NCI-H1930 (cell line): ENCODE measurements at places on chromosomes 2 and 18.

GRCh38 chr2:221845021-221845365, 272.9 kb upstream of the EPHA4 start:
- no peak for DNase-seq

DNA sequence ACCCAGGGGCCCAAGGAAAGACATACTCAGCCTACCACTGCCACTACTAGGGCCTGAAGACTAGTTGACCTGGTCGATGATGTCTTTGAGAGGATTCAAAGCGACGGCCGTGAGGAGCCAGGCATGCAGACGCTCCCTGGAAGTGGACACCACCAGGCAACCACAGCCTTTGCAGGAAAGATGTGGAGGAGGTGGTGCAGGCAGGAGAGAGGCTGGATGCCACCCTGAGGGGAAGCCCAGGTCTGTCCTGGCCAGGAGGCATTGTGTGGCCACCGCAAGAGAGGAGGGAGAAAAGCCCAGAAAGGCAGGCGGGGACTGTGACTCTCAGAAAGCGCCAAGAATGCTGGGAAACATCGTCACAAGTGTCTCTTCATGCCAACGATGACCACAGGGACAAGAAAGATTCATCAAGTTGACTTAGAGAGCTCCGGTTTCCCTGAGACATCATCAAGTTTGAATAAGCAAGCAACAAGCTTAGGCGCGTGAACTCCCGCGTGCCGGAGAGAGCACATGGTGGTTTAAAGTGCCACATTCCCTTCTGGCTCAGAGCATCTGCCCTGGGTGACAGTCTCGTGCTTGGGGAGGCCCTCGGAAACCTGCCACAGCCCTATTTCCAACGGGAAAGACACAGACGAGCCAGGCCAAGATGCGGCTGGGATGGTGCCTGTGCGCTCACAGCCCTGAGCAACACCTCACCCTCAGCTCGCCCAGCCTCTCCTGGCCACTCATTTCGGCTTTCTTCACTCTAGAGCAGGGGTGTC, 464.5 kb upstream of the SALL3 start:
- no peak for DNase-seq

GRCh38 chr2:31404302-31404701, 10.2 kb downstream of the XDH start:
- no peak for DNase-seq

- DNase-seq, result no peak
Observed at GRCh38 chr2:219681694-219682300, 54.4 kb downstream of the SLC4A3 start.

GRCh38 chr2:215489288-215489848, 53.5 kb upstream of the FN1 start:
- no peak for DNase-seq

- DNase-seq, result no peak
Observed at GRCh38 chr2:81858998-81859397, 1554.4 kb upstream of the LRRTM1 start.

DNA sequence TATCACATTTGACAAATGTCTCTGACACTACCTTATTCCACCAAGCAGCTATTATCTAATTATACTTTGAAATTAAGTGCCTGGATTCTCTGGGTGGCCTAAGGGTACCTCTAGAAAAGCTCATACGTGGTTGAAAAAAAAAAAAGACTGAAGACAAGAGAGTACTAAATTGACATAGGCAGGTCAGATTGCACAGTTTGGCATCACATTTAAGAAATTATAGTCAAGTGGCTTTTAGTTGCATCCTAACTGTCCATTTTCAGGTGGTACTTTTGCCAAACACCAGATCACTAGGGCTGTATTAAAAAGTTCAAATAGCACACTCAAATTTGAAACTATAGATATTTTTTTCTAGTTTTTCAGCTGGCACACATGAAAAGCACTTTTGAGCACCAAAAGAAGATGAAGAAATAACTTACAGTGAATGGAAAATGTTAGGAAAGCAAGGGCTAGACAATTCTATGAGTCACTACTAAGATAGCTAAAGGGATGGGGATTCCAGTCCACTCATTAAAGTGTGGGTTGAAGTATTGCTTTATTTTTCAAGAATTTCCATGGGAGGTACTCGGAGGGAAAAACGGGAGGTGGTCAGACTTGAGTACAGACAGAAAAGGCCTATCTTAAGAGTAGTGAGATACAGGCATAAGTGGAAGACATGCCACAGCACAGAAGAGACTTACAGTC, 106.5 kb upstream of the COL5A2 start:
- no peak for DNase-seq

DNA sequence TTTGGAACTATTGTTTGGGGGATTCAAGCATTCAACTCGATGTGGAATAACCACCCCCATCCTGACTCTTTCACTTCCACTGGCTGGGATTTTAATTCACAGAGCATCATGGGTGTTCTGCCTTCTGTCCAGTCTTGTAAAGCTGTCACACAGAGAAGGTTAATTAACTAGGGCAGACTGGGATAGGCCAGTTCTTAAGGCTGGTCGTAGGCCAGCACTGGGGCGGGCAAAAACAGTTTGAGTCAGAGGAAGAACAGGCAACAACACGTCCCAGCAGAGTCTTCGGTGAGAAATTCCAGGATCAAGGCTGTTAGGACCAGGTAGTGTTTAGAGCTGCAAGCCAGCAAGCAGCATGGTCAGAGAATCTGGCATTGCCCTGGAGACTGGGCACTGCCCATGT, 4.0 kb upstream of the RNF152 start:
- DNase-seq, result no peak

DNA sequence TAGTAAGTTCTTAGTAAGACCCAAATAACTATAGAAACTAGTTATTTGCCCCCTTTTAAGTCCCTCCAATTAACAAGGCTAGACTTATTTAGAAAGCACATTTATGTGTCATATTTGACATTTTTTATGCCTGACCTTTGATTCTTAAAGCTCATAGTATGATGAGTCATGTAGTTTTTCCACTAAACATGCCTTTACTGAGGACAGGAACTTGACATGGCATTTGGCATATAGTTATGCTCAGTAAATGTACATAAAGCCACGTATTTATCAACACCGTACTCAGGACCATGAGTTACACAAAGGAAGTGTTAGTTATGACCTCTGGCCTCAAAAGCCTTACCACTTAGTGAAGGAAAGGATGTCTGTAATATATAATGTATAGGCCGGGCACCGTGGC, 78.9 kb downstream of the GNAL start:
- no peak for DNase-seq

GRCh38 chr2:60973705-60974104, 43.8 kb upstream of the PEX13 start:
- DNase-seq, result no peak

DNA sequence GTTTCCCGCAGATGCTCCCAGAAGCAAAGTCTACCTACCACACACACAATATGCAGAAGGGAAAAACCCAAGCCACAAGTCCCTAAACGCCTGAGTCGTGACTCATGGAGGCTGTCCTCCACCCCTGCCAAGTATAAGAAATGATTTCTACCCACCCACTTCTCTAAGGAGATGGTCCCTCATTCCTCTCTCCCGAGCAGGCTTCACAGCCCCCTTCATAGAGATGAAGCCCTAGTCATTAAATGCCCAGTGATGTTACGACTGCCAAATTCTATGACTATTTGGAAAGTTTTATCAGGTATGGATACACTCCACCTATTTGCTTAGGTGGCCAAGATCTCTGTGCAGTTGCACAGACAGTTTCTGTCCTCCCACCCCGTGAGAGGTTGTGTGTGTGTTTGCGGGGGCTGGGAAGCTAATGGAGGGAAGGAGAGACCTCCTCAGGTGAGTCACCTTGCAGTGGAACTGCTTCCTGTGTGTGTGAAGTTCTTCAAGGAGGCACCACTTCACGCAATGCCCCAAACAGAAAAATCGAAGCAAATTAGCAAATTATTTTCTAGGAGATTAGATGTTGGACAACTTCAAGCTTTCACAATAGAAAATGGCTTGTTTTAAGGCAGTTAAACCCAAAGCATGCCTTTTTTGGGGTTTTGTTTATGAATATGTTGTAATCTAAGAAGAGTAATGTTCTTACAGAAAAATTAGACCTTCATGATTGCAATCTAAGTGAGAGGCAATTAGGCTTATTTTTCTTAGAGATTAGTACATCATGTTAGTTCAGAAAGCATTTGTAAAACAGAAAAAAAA, 175.2 kb downstream of the TGIF1 start:
- DNase-seq, result no peak

GRCh38 chr2:48265169-48266030, 264.6 kb upstream of the STON1 start:
- no peak for DNase-seq
